NCI-H2029 treated with DMSO at 0.1 percent for 48 hours (cell line): ENCODE measurements at places on chromosomes 7 and 10.

DNA sequence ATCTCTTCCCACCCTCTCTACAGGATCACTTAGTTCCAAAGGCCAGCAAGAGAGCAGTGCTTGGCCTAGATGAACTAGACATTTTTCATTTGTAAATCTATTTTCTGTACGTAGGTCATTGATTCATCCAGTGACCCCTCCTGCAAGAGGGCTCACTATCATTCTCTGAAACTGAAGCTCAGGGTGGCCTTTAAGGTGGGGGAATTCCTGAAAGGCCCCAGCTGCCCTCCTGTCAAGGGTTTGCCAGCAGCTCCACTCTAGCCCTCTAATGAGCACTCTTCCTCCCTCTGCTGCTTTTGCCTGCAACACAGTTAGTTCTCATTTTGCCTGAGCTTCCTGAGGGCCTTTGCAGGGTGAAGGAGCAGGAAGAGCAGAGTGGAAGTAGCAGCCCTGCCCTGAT lies 41.2 kb downstream of the LRRC18 start:
- DNase-seq: no peak

DNA sequence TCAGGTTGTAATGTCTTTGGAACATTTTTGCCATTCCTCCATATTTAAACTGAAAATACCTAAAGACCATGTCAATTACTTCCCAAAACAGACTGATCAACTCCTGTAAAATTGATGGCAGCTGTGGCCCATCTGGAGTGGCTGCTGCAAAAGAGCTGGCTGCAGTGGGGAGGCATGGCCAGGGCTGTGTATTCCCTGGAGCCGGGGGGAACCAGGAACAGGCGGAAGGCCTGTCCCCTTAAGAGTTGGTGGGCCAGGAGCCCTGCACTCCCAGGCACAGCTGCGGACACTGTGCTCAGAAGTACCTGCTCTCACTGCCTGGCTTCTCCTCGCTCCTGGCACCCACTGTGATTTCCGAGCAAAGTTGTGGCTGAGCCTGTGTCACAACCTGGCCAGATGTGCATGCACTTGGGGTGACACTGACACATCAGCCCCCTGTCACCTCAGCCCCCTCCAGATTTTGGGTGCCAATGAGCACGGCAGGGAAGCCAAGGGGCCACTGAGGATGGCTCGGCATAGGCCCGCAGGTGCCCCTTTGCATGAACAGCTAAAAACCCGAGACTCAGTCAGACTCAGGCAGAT lies 116.1 kb downstream of the DGKB start:
- no peak for DNase-seq

DNA sequence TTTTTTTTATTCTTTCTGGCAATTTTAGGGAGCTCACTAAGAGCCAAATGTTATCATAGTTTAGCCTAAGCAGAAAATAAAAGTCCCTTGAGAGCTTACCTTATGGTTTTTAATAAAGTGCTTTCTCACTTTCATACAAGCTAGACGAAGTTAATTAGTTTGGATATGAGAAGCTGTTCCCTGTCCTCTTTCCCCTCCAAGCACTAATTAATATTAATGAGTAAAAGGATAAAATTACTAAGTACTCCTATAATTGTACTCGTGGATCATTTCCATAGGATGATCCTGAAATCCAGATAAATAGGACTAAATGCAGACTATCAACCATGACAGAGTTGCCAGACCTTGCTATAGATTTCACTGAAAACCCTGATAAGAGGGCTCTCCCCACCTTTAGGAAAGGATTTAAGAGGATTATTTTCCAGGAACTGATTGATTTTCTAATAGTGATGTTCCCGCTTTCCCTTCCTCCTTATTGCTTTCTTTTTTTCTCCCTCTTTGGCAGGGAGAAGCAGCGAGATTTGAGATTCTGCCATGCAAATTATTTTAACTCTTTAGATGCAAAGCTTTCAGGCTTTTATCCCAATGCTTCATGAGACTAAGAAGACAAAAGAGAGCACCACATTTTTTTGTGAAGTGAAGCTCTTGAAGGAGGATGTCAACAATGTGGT lies 58.3 kb upstream of the HECW1 start:
- DNase-seq: no peak

GRCh38 chr7:99128076-99128950 lies 15.6 kb downstream of the SMURF1 start:
- DNase-seq: peak; percentile 80

GRCh38 chr10:125082881-125083575 lies 77.3 kb downstream of the CTBP2 start:
- no peak for DNase-seq

- no peak for DNase-seq
Measured at GRCh38 chr10:34001087-34001580, 666.7 kb upstream of the NRP1 start.

- no peak for DNase-seq
Measured at GRCh38 chr10:128473911-128474310, 347.7 kb upstream of the MKI67 start.

- DNase-seq: no peak
Measured at GRCh38 chr10:51301644-51302043, 227.4 kb downstream of the PRKG1 start.
